ENCODE measurements at places on chromosomes 2 and 18.
A peak's percentile ranks its signal among the peaks of the same experiment; 100 is the strongest.

DNA sequence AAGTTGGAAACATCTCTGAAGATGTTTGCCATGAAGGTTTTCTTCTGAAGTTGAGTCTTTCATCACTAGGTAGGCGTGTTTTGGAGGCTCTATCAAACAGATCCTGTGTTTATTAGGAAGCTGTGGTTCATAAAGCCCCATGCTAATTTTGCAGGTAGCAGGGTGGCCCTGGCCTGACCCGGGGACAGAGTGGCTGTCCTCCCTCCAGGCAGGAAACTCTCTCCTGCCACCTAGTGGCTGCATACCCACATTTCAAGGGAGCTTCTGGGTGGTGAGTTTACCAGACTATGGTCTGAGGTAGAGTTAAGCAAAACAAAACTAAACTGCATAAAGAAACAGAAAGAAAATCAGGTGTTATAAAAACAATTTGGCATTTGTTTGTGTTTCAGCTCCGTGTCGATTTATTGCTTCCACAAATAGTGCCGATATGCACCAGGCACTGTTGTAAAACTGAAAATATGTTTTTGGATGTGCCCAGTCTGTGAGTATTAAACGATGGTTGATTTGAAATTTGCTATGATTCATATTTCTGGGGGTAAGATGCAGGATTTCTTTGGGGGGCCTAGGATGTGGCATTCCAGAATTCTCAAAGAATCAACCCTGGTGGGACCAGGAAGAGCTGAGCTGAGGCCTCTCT, 26.0 kb upstream of the IL37 start:
- peak; percentile 87 for DNase-seq

DNA sequence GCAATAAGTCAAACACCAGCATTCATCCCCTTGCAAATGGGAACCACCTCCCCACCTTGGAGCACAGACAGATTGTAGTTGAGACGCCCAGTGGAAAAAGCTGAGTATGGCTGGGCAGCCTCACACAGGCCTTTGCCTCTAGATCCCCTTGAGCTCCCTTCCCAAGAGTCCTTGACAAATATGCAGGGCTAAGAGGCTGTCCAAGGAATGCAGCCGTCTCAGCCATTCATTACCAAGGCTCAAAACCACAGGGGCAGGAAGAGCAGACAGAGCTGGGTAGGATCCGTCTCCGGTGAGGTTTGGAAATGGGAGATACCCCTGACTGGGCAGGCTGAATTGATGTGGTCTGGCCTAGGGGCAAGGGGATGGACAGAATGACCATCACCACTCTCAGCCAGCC, 557.1 kb downstream of the TNS1 start:
- no peak for DNase-seq

GRCh38 chr2:152566728-152567069, 150.6 kb downstream of the PRPF40A start:
- peak; percentile 81 for DNase-seq

DNA sequence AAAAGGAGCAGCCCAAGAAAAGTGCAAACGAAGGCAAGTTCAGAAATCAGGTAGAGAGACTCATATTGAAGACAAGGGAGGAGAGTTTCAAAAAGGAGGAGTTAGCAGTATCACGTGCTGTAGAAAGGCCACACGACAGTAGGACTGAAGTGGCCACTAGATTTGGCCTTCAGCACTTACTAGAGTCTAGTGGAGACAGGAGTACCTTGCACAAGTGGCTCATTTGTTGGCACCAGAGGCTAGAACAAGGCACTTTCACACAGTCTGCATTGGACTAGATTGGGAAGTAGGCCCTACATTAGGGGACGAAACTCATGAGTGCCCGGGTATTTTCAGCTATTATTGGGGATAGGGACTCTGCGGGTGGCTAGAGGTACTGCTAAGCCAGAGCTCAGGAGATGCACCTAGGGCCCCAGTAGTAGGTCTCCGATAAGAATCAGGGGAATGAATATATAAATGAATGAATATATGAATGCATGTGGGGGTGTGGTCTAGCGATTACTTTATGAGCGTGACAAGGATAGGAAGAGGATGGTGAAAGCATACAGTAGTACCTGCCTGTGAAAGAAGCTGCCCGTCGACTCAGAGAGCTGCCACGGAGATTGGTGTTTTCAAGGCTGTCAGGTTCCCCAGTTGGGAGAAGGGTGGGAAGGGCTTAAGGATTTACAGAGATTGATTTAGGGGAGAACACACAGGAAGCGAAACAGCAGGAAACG, 1.4 kb upstream of the NCOA1 start:
- DNase-seq: no peak

DNA sequence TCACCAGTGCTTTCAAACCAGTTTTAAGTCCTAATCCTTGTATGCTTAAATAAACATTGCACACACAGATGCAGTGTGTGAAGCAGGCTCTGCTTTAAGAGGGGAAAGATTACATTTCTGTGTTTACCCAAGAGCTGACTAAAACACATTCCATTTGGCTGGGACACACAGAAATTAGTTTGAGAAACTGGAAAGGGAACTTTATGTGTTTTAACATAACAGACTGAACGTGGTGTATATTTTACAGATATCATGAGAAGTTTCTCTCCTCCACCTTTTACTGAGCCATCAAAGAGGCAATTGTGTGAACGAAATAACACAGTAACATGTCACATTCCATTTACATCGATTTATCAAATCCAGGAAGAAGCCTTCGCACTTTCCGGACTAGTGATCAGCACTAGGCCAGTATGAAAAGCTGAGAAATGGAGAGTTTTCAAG, 121.8 kb downstream of the MAIP1 start:
- no peak for DNase-seq

DNA sequence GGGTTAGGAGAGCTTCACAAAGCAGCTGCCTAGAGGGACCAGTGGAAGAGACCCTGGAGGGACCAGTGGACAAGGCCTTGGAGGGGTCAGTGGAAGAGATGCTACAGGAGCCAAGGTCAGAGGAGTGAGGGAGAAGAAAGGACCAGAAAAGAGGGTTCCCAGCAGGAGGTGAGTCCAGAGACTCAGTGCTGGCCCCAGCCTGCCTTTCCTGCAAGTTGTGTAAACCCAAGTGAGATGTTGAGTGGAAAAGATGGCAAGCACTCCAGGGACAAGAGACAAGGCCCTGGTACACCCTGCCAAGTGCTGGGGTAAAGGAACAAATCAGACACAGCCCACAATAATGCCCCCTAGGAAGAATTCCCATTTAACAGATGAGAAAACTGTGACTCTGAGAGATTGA, 94.4 kb downstream of the TTC32 start:
- no peak for DNase-seq

DNA sequence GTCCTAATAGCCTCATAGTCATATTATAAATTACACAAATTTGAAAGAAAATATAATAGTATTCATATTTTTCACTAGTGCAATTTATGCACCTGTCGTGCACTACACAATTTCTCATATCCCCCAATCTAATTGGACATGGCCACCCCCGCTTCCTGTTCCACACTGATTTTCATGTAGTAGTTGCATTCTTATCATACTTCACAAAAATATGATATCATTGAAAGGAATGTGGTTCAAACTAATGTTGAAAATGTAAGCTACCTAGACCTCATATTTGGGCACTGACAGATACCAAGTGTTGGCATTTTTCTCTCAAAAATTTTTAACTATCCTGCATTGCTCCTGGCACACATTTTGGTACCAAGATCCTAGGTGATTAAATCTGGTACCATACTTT, 985.5 kb upstream of the POU3F3 start:
- no peak for DNase-seq

- DNase-seq: no peak
Measured at GRCh38 chr2:217903859-217904613, 98.8 kb downstream of the TNS1 start.

GRCh38 chr2:143190431-143190830, 61.2 kb downstream of the ARHGAP15 start:
- DNase-seq: peak; percentile 15

DNA sequence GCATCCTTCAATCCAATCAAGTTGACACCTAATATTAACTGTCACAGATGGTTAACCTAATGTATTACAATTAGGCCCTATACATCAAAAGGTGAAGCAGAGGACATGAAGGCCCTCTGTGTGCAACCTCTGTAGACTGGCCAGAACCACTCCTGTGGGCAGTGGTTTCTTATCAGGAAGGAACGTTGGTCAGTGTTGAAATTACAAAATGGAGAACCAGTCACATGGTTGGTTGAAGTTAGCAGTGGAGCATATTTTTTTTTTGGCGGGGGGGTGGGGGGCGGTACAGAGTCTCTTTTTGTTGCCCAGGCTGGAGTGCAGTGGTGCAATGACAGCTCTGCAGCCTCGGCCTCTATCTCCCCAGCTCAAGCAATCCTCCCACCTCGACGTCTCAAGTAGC, 19.8 kb downstream of the RNU2-63P start:
- DNase-seq: no peak

DNA sequence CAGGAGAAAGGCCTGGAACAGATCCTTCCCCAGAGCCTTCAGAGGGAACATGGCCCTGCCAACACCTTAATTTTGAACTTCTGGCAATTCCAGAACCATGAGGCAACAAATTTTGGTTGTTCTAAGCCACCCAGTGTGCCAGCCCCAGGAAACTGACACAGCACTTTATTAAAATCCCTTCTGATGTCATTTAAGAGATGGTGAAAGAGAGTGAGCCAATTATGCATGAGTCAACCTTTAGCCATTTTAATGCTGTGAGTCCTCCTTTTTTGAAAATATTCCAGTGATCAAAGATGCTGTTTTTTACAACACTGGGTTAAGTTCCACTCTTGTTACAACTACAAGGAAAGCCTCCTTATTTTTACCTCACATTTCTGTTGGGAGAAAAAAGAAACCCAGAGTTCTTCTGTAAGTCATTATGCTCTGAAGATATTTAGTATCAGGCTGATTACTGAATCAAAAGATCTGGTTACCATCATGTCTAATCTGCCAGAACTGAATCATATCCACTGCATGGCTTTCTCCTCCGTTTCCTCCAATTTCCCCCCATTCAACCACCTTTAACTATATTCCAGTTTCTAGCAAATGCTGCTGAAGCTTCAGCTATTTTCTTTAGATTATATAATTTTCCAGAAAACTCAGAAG, 235.4 kb downstream of the TXNL1 start:
- DNase-seq: peak; percentile 70

- no peak for DNase-seq
Measured at GRCh38 chr2:23503682-23504081, 118.7 kb downstream of the KLHL29 start.

Data from suppressor macrophage treated with lipopolysaccharide for 4 hours (primary cell).